Activated naive CD4-positive, alpha-beta T cell treated with anti-CD3 and anti-CD28 coated beads for 36 hours (primary cell): ENCODE measurements at places on chromosomes 1 and 21. TPM values are rescaled to one million over a fixed set of nuclear protein-coding genes. Genes with fewer than 3 reads are reported as not detected.

DNA sequence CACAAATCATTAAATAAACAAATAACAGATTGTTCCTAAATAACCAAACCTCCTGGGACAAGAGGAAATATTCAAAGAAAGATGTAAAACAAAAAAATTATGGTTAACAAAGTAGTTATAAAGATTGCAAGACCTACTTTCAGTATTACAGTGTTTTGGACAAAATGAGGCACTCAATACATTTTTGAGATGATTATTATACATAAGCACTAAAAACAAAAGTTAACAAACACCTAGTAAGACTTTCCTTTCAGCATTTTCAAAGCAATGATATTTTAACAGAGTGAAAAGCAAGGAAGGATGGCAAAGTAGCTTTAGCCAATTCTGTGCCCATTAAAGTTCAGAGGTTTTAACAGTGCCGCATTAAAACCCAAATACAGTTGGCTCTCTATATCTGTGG is 17.2 kb downstream of the OMA1 start:
- no peak overlapping the region for H3K4me3 ChIP-seq
- peaks cover 16% of the 10 kb centered on the region for H3K4me1 ChIP-seq
- H3K36me3 ChIP-seq, result peaks cover 3% of the 10 kb centered on the region
- no peak for DNase-seq

FCRL1 gene
- not detected for total RNA-seq

DNA sequence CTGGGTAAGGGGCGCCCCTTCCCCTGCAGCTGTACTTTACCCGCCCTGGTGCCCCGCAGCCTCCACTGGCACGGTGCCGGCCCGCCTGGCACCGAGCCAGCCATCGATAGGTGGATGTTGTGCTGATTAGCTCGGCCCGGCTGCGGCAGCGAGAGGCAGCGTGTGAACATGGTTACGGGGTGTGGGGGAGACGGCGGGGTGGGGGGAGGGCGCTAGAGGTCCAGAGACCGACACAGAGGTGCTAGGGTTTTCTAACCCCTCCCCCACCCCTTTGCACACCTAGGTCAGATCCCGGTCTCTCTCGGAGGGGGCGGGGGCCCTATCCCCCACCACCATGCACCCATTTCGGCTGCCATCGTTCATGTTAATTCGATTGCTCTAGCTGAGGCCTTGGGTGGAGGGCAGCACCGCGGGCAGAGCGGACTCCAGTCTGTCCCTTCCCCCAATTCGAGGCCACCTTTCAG is 6.7 kb downstream of the EFNA4 start:
- H3K36me3 ChIP-seq, result peaks cover 1% of the 10 kb centered on the region
- peaks cover 15% of the 10 kb centered on the region for H3K4me1 ChIP-seq
- DNase-seq, result no peak
- H3K4me3 ChIP-seq, result peak overlapping the region; percentile 42
- H3K27ac ChIP-seq, result no peak overlapping the region
- no peaks in the 10 kb centered on the region for H3K27me3 ChIP-seq

GRCh38 chr1:57820356-57821095 is 396.7 kb upstream of the DAB1 start:
- no peaks in the 10 kb centered on the region for H3K36me3 ChIP-seq
- no peak for DNase-seq
- H3K27ac ChIP-seq, result no peak overlapping the region
- H3K4me1 ChIP-seq, result no peaks in the 10 kb centered on the region
- peaks cover 11% of the 10 kb centered on the region for H3K27me3 ChIP-seq

- no peak overlapping the region for H3K4me3 ChIP-seq
- H3K36me3 ChIP-seq, result no peaks in the 10 kb centered on the region
- H3K27me3 ChIP-seq, result peaks cover 27% of the 10 kb centered on the region
- peaks cover 10% of the 10 kb centered on the region for H3K4me1 ChIP-seq
- no peak overlapping the region for H3K27ac ChIP-seq
Measured at GRCh38 chr1:110138956-110139355, 11.3 kb upstream of the SLC6A17 start.
